ENCODE measurements at places on chromosomes 6 and 20.
A peak's percentile ranks its signal among the peaks of the same experiment; 100 is the strongest.

GRCh38 chr6:20712011-20712410, 177.8 kb downstream of the CDKAL1 start:
- DNase-seq = no peak

DNA sequence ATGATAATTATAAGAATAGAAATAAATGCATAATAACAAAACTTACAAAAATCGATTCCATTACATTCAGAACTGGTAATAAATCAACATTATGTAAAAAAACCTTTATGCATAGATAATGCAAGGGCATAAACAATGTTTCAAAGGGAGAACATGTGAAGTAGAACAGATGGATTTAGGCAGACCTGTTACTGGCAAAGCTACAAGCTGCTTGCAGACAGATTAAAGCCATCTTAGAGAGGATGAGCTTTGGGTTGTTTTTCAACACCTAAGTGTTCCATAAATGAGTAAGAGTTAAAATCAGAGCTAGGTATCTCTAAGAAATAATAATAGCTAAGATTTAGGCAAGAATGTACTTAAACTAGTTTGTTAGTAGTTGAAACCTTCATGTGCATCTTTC, 37.2 kb downstream of the SNAP25 start:
- no peak for DNase-seq

DNA sequence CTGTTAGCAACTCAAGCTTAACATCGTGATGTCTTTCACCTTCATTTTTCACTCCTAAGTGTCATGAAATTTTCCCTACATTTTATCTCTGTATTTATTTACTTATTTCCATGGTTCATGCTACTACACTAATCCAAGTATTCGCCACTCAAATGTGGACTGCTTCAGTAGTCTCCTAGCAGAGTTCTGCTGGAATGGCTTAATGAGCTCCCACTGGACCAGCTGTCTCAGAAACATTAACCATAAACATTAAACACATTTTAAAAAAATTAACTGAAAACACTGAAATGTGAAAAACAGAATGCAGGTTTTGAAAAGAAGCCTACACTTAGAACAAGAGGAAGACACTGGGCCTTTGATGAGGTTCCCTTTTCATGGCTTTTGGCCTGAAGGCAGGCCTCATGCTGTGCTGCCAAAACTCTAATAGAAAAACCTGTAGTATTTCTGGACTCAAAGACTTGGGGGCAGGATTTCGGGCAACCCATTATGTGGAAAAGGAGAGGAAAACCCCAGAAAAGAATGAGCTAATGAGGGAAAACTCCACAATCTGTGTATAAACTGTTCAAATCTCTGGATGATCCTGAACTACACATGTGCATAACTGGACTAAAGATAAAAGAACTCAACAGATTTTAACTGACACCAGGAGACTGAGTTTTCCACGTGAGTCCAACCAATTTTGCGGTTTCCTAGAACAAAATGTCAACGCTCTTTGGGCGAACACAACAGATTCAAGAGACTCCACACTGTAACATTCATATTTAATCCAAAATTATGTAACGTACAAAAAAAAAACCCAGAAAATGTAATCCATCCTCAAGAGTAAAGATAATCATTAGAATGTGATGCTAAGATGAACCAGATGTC, 33.0 kb downstream of the SAMD3 start:
- no peak for DNase-seq

GRCh38 chr20:53522026-53522425, 71.6 kb downstream of the ZNF217 start:
- no peak for DNase-seq

GRCh38 chr6:159633196-159633595, 59.8 kb downstream of the SOD2 start:
- DNase-seq = no peak

- DNase-seq = no peak
These were observed 97.3 kb downstream of the RPP40 start for GRCh38 chr6:4906293-4907276.

GRCh38 chr6:105940990-105941389, 145.1 kb upstream of the PRDM1 start:
- DNase-seq = no peak

- DNase-seq = no peak
These were observed 36.6 kb downstream of the HLA-G start for GRCh38 chr6:29864037-29864810.

DNA sequence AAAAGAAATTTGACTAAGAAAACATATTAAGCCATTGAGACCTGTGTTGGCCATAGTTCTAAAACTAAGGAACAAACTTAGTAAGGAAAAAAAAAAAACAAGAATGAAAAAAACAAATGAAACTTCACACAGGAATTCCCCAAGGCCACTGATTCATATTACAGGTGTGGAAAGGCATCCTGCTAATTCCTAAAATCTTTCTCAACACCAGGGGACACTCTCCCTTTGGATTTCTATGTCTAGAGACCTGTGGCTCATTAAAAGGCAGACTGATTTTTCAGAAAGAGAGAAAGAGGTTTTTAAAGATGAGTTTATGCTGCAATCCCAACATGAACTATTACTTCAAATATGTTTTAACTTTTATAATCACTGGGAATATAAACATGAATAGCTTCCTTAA, at the start of gene OR12D1:
Gene OR12D1 (plus strand): TSS at position 341 of the 400 bp plus-strand sequence.
- DNase-seq = no peak

- no peak for DNase-seq
These were observed 47.9 kb upstream of the CCDC167 start for GRCh38 chr6:37547564-37548061.

GRCh38 chr6:2948228-2949025, 22.9 kb downstream of the SERPINB6 start:
- DNase-seq = peak; percentile 45

DNA sequence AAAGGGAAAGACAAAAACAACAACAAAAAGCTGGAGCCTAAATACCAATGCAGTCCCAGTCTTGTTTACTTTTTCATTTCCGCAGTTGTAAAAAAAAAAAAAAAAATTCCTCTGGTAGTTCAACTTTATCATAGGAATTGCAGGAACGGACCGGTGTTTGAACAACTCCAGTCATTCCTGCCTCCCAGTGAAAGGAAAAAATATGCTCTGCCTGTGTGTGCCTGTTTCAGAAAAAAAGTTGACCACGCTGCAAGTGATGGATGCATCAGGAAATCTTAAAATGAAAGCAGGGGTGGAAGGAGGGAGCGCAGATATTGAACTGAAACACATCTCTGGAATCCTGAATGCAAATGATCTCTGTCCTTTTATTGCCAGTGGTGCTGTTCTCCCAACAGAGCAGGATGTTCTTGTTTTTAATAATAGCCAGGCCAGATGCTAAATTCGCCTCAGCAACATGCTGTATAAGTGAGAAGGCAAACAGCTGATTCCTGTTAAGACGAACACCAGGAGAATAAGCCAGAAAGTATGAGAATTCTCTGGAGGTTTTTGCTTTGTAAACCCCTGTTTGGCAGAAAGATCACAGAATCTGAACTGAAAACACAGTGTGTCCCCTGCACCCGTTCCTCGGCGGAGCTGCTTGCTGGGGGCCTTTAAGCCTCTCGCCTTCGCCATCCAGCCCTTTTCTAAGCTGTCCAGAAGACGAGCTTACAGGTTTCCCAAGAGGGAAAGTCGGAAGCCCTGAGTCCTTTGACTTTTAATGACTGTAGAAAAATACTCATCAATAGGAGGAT, 178.4 kb upstream of the SUPT3H start:
- no peak for DNase-seq

DNA sequence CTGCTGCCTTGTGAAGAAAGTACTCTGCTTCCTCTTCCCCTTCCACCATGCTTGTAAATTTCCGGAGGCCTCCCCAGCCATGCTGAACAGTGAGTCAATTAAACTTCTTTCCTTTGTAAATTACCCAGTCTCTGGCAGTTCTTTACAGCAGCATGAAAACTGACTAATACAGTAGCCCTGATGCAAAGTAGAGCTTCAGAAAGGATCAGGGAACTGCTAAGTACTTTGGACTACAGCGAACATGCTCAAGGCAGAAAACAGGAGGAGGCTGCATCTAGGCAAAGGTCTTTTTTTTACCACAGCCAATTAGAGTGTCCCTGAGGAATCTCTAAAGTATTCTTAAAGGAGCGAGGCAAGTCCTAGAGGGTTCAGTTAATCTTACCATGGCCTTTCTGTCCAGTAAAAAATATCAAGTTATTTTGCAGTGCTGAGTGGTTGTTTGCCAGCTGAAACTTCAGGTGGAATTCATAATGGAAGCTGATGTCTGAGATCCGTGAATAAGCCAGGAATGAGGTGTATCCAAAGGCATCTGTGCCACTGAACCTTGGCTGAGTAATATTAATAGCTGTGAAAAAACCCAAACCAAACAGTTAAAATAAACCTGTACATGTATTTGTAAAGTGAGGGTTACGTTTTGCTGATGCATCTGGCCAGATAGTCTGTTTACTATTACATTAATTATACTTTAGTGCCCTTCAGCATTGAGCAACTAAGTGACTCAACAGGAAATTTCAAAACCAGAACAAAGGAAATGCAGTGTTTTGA, 170.4 kb downstream of the PHF3 start:
- no peak for DNase-seq

DNA sequence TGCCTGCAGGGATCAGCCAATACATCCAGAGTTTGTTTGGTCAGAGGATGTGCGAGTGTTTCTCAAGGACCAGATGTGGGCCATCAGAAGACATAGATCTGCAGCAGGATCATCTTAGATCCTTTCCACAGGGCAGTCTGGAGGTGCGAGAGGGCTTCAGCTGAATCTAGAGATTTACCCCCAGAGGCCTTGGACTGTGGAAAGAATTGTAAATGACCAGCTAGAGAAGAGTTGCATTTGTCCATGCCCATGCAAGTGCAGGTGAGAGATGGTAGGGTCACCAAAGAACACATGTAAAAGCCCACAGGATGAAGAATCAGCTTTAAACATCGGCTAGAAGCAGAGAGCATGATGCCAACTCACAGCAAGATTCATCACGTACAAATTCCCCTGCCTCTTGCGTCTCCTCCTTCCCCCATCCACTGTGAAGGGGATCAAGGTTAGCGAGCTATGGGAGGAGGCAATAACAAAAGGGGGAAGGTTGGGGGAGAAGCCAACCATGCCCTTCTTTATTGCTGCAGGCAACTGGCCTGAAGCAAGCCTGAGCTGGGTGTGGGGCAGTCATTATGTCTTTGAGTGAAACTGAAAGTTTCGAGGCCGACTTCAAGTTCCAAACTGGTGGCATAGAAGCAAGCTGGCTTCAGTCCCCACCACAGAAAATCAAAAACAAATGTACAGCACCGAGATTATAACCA, 83.5 kb downstream of the SCML4 start:
- DNase-seq = no peak

DNA sequence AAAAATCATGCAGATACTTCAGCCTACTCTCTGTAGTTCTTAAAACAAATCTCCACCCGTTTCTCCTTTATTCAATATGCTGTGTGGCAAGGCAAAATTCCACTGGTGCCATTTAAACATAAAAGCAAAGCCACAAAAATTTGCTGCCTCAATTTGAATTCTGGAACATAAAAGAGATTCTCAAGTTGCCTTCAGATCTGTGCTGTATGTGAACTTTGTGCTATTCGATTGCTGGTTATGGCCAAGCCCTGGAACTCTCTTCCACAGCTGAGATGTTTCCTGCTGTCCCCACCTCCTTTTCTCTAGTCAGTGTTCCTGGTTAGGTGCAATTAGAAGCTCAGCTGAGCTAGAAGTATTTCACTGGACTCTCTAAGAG, 395.3 kb upstream of the BTBD3 start:
- DNase-seq = no peak

DNA sequence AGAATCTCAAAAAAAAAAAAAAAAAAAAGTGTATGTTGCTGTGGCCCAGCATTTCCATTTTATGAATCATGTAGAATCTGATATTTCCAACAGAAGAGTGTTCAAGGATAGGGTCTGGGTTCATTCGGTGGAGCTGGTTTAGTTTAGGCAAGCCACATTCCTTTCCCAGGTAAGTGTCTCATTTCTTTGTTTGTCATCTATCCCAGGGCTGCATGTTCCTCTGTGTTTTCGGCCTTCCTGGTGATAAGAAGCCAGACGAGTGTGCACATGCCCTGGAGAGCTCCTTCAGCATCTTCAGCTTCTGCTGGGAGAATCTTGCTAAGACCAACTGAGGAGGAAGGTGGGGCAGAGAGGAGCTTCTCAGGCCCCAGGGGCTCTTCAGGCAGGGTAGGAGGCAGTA, 38.2 kb downstream of the NFYA start:
- no peak for DNase-seq

DNA sequence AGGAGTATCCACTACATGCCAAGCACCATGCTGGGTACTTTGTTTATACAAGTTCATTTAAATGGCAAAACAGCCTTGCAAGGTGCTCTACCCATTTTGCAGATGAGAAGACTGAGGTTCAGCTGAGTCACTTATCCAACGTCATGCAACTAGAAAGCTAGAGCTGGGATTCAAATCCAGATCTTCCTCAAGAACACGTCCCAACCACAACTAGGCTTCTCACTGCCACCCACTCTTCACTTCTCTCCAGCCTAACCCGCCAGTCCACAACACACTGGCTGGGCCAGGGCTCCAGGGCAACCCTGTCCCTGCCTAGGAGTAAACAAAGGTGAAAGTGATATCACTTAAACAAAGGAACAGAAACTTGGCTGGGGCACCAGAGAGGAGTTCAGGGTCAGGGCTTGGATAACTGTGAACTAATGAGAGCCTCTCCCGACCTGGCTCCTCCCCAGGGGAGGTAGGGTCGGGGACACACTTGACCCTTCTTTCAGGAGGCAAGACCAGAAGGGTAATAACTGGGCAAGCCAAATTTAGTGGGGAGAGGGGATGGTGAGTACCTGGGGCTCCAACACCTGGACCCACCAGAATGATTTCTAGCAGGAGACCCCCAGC, 7.9 kb downstream of the SDC4 start:
- no peak for DNase-seq

DNA sequence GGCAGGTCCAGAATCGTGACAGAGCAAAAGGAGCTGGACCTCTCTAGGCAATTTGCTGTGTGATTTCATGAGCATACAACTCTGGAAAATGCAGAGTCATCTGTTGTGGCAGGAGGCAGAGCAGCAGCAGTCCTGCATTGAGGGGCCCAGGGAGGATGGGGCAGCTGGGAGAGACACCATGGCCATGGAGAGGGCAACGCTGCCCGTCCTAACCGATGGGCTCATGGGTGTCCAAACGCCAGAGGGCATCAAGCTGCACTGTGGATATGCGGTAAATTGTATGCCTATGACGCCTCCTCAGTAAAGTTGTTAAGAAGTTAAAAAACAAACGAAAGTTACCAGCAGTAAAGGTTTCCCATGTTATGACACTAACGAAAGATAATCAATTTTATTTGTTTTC, 42.2 kb upstream of the DACT2 start:
- DNase-seq = no peak

DNA sequence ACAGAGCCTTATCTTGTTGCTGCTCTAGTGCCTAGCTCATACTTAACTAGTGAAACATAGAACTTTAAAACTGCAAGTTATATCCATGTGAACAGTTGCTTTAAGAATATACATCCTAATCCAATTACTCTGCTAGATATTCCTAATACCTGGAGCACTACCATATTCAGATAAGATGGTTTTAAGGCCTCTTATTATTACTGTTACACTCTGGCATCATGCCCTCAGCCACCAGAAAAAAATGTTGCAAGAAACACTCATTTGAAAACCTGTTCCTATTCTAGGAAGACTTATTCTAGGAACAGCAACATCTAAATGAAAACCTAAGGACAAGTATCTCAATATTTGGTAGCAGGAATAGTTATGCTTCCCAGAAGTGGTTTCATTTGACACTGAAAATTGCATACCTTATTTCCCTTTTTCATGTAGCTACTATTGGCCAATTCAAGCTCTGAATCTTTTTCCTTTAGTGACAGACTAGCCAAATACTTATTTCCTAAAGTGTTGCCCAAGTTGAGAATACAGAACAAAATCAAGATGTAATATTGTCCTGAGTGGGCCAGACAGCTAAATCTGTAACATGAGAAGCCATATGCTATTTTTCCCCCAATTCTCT, 4.8 kb upstream of the MTFR2 start:
- no peak for DNase-seq
